ENCODE measurements at places on chromosomes 1 and 21.

- DNase-seq: no peak
Measured at GRCh38 chr1:232344791-232345399, 285.0 kb downstream of the SIPA1L2 start.

DNA sequence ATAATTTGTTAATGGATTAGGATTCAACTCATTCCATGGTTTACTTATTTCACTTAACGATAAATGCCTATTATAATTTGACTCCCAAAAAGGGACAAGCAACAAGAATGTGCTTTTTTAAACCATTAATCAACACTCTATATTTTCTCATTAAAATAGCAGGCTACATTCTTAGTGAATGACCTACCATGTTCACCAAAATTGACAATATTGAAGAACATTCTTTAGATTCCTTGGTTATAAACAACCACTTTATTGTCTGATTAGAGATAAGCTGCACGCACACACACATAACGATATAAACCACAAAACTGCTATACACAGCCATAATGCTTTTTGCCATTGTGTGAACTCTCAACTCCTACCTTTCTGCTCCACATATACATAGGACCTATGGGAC lies 75.4 kb upstream of the LRRC7 start:
- no peak for DNase-seq

- DNase-seq: no peak
Measured at GRCh38 chr21:40972151-40972550, 125.2 kb upstream of the DSCAM start.

DNA sequence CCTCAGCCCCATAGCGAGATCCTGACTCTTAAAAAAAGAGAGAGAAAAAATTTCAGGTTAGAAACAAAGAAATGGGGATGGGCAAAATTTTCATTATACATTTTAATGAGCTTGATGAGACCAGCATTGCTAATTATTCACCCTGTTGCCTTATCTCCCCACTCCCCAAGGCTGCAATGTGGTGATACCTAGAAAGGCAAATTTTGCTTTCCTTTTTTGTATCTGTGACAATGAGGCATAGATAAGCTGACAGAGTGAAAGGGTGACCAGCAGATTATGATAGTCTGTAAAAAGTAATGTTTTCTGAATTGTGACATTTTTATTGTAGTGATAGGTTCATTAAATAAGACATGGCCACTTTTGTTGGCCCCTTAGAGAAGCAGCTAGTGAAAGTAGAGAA lies 12.9 kb downstream of the SRRM1 start:
- DNase-seq: no peak

DNA sequence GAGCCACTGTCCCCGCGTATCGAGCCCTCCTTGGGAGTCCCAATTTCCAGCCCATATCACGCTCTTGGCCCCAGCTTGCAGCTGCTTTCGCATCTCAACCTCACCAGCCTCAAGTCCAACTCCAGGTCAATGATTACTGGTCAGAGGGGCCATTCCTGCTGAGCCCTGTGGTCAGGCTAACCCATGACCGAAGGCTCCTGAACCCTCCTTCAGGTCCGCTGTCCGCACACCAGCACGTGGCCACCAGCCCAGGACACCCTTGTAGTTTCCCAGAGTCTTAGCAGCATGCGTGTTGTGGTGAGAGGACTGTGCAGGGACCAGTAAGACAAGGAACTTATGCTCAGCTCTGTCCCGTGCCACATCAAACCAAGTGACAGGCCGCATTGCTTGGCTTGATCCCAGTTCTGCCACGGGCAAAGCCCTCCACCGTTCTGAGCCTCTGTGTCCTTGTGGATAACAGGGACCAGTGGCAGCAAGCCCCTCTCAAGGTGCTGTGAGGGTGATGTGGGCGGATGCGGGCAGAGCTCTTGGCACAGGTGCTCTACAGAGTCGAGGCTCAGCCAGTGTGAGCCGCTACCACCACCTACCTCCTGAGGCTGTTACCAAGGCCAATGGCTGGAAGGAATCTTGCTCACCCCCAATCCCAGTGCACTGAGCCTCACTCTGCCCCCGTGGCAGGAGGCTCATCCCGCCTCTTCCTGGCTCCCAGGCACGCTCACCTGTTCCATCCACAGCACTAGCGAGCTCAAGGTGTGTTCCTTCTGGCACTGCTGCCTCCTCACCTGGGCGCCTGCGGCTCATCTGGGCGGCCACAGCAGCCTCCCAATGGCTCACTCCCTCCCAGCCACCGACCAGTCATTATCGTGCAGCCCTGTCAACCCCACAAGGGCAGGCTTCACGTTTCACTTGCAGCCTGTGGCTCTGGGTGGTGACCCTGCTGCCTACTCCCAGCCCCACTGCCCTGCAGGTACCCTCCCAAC lies 20.4 kb downstream of the KRTAP10-1 start:
- DNase-seq: no peak

DNA sequence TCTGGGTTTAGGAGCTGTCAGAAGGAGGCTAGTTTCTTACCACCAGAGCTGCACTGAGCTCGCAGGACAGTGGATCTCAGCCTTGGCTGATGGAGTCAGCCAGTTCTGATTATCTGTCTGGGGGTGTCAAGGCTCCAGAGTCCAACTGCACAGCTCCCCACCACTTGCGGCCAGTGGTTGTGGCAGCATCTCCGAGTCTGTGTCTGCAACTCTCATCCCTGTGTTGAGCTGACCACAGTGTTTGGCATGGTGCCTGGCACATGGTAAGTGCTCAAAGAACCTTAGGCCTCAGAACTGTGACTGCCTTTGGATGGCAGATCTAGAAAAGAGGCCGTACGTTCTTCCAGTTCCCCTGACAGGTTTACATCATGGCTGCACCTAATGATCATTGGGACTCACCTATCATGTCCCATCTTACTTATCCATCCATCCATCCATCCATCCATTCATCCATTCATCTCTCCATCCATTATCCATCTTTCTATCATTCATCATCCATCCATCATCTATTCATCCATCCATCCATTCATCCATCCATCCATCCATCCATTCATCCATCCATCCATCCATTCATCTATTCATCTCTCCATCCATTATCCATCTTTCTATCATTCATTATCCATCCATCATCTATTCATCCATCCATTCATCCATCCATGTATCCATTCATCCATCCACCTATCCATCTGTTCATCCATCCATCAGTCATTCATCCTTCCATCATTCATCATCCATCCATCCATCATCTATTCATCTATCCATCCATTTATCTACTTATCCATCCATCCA lies 114.5 kb downstream of the CRYAA start:
- no peak for DNase-seq

- no peak for DNase-seq
Measured at GRCh38 chr1:147620543-147620942, 49.8 kb downstream of the ACP6 start.

DNA sequence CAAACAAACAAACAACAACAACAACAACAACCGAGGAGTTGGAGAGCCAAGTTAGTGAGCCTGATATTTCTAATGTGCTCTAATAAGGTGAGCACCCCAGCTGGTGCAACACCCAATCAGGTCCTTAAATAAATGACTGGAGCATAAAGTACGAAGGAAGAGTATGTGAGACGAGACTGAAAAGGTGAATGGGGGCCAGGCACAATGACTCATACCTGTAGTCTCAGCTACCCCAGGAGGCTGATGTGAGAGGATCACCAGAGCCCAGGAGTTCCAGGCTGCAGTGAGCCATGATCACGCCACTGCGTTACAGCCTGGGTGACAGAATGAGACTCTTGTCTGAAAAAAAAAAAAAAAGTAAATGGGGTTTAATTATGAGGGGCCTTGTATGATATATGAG lies 152.0 kb upstream of the ZRANB2 start:
- no peak for DNase-seq

DNA sequence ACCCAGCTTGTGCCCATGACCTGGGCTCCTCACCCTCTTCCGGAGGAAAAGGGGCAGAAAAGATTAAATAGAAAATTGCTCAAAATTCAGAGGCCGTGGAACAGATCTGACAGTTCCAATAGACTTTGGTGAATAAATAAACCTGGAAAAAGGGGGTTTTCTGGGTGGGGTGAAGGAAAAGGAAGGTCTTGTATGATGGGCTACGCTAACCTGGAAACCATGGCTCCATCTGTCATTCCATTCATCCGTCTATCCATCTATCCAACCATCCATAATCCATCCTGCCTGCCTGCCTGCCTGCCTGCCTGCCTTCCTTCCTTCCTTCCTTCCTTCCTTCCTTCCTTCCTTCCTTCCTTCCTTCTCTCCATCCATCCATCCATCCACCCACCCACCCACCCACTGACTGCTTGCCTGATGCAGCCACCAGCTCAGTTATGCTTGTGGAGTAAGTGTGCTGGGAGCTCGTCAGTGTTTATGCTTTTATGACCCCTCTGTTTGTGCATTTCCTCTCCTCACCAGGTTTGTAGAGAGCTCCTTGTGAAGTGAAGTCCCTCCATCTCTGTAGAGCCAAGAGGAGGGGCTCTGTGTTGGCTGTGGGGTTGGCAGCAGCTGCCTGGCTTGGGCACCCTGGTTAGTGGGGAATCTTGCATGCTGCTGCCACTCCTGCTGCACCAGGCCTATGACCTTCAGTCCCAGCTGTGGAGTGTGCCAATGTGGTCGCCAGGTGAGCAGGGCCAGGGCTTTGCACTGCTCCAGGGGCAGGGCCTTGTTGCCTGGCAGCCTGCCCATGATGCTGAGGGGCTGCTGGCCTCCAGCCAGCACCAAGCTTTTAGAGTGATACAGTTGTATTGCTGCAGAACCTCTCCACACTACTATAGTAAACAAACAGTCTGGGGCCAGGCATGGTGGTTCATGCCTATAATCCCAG lies 16.0 kb upstream of the POU3F1 start:
- no peak for DNase-seq

DNA sequence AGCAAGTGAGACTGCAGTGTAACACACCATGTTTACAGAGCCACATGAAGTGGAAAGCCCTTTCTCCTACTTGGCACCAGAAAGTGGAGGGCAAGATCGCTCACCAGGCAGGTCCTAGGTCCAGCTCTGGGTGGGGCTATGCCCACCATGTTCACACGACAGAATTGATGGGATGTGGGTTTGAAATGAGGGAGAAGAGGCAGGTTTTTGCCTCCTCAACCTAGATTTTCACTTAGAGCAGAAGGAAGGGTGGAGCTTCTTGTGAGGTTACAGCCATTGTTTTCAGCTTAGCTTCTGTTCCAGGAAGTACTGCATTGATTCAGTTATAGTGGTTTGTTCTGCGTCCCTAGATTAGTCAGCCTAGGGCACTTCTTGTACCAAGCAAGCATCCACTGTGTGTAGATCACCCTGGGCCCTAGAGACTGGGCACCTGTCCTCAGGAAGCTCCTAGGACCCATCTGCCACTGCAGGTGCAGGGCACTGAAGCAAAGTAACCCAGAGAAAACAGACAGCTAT lies 2.3 kb downstream of the CD53 start:
- DNase-seq: no peak

DNA sequence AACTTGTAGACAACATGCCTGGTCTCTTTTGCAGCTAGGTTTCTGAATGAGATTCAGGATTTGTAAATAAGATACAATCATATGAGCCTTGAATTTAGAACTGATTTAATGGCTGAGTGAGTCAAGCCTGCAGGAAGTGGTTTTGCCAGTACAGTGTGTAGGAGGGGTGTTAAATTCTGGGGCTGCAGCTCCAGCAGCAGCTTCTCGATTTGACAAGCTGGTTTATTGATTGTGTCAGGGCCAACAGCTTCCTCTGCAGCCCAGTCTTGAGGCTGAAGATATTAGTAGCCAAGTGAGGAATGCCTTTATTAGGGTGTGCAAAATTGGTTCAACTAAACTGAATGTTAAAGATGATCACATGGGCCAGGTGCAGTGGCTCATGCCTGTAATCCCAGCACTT lies 11.5 kb upstream of the PLA2G5 start:
- DNase-seq: no peak

GRCh38 chr1:181676269-181676668 lies 193.0 kb downstream of the CACNA1E start:
- no peak for DNase-seq

DNA sequence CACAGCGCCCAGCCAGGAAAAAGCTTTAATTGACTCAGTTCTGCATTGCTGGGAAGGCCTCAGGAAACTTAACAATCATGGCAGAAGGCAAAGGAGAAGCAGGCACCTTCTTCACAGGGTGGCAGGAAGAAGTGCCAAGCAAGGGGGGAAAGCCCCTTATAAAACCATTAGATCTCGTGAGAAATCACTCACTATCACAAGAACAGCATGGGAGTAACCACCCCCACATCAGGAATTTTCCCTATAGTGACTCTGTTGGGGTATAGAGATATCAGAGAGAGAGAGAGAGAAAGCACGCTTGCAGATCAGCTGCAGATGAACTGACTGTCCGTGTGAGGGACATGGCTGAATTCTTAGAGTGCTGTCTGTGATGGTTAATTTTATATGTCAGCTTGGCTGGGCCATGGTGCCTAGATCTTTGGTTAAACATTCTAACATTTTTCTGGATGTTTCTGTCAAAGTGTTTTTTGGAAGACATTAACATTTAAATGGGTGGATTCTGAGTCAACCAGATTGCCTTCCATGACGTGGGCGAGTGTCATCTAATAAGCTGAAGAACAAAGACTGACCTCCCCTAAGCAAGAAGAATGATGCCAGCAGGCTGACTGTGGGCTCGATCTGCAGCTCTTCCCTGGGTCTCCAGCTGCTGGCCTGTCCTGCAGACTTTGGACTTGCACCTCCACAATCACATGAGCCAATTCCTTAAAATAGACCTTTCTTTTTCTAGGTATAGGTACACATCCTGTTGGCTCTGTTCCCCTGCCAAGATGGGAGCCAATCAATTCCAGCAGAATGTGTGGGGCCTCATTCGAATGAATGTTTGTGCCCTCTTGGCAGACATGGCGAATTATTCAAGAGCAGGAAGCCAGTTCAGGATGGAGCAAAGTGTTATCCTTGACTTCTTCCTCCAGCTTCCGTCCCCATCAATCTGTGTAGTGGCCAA lies 21.4 kb upstream of the CPT2 start:
- no peak for DNase-seq

GRCh38 chr21:16504766-16505165 lies 775.0 kb downstream of the USP25 start:
- DNase-seq: no peak

Data from NCI-H1048 (cell line).